ENCODE measurements at places on chromosomes 2 and 18.

DNA sequence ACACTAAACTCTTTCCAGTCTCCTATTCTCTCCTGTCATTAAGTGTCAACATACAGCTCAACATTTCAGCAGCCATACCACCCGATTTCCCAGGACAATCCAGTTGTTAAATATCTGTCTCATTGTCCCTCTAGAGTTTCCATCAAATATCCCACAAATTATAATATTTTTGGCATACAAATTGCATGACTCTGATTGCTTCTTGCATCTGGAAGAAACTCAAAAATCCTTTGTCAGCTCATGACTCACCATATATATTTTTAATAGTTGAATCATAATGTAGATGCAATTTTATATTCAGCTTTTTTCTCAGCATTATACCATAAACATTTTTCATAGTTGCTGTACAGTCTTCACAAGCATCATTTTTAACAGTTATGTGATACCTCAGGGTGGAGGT lies 7.2 kb downstream of the SLC30A3 start:
- no peaks in the 10 kb centered on the region for H3K27me3 ChIP-seq
- DNase-seq = no peak
- no peak overlapping the region for H3K4me3 ChIP-seq
- no peak overlapping the region for H3K27ac ChIP-seq
- no peaks in the 10 kb centered on the region for H3K4me1 ChIP-seq
- H3K36me3 ChIP-seq = no peaks in the 10 kb centered on the region

DNA sequence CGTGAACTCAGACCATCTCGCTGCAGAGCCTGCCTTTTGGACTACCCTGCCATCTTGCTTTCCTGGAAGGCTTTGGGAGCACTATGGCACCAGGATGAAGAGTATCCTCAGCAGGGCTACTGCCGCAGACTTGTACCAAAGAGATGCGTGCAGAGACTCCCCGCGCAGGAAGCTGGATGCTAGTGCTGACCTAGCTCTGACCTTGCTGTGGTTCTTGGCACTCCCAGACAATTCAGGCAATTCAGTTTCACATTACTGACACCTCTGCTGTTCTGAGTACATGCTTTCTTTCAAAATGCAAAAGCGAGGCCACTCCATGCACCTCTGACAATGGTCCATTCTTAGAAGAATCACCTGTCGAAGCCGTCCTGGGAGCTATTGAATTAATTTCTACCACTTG lies 251.5 kb upstream of the MEX3C start:
- no peak overlapping the region for H3K4me3 ChIP-seq
- H3K27me3 ChIP-seq = no peaks in the 10 kb centered on the region
- no peaks in the 10 kb centered on the region for H3K36me3 ChIP-seq
- H3K27ac ChIP-seq = no peak overlapping the region
- no peaks in the 10 kb centered on the region for H3K4me1 ChIP-seq
- DNase-seq = no peak

DNA sequence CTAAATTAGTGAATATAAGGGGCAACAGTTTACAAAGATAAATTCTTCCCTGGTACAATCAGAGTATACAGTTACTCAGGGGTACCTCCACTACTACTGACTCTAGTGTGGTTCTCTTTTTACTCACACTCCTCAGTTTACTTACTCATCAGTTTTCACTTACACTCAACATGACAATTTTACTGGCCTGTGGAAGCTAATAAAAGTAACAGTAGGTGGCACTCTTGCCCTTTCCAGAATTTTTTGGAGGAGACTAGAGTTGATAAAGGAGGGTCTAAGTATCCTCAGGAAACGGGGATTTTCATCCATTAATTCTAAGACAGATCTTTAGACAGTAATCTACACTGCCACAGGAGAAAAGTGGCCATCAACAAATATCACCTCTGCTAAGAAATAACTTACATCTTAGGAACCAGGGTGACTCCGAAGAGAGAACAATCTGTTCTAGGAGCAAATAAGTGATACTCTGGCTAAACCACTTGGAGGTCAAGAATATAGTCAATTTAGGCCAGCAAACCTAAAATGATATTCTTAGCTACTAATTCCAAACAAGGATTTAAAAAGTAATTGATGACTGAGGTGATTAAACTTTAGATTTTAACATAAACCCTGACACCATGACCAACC lies 61.3 kb downstream of the ATL2 start:
- no peaks in the 10 kb centered on the region for H3K27me3 ChIP-seq
- no peak overlapping the region for H3K27ac ChIP-seq
- no peaks in the 10 kb centered on the region for H3K4me1 ChIP-seq
- DNase-seq = no peak
- H3K36me3 ChIP-seq = peaks cover 74% of the 10 kb centered on the region

DNA sequence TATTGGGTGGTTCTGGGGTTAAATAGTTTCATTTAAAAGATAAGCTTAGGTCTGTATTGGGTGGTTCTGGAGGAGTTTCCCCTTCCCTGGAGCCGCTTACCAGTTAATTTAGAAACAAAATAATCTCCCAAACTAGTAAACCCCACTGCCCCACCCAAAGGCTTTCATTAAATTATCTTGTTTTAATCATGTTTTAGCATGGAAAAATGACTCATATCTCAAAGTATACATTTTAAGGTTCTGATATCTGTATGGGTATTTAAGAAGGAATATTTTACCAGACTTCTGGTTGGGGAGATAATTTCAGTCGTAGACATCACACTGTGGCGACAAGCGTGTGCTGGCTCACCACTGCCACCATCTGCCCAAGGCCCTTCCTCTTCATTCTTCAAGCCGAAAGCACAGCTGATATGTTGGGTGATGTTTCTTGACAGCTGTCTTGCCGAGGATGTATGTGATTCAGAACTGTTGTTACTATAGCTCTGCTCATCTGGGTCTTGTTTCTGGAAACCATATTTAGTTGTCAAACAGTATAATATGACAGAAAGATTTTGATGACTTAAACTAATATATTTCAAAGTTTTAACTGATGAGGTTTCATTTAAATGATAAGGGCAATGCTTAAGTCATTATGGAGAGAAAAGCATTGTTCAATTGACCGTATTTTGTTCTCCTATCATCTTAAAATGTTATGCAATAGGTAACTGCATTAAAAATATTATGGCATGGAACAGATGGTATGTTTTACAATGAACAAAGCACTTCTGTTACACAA lies 5.1 kb downstream of the FIGLA start:
- no peak overlapping the region for H3K4me3 ChIP-seq
- H3K36me3 ChIP-seq = no peaks in the 10 kb centered on the region
- peaks cover 4% of the 10 kb centered on the region for H3K27me3 ChIP-seq
- H3K27ac ChIP-seq = no peak overlapping the region
- DNase-seq = no peak
- H3K4me1 ChIP-seq = peaks cover 7% of the 10 kb centered on the region

DNA sequence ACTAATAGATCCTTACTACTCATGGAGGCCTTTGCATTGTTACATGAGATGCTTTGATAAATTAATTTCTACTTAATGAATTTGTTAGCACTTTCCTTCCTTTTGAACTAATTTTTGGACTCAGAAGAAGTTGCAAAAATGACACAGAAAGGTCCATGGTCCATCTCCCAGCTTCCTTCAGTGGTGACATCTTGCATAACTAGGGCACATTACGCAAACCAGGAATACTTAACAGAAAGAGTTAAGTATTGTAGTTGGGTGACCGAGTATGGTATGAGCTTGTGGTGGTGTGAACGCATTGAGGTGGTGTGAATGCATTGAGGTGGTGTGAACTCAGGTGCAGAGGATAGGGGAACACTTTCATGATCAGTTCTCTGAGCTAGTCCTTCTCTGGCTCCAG lies 151.1 kb upstream of the TWIST2 start:
- peaks cover 15% of the 10 kb centered on the region for H3K4me1 ChIP-seq
- no peaks in the 10 kb centered on the region for H3K36me3 ChIP-seq
- no peaks in the 10 kb centered on the region for H3K27me3 ChIP-seq
- no peak overlapping the region for H3K27ac ChIP-seq
- H3K4me3 ChIP-seq = no peak overlapping the region

- no peak overlapping the region for H3K27ac ChIP-seq
- no peaks in the 10 kb centered on the region for H3K36me3 ChIP-seq
- H3K27me3 ChIP-seq = no peaks in the 10 kb centered on the region
Measured at GRCh38 chr18:69981948-69982347, 34.3 kb upstream of the CD226 start.

GRCh38 chr18:49892148-49892924 lies 79.0 kb upstream of the ACAA2 start:
- no peak overlapping the region for H3K27ac ChIP-seq
- no peaks in the 10 kb centered on the region for H3K27me3 ChIP-seq
- H3K4me3 ChIP-seq = no peak overlapping the region
- H3K4me1 ChIP-seq = no peaks in the 10 kb centered on the region

DNA sequence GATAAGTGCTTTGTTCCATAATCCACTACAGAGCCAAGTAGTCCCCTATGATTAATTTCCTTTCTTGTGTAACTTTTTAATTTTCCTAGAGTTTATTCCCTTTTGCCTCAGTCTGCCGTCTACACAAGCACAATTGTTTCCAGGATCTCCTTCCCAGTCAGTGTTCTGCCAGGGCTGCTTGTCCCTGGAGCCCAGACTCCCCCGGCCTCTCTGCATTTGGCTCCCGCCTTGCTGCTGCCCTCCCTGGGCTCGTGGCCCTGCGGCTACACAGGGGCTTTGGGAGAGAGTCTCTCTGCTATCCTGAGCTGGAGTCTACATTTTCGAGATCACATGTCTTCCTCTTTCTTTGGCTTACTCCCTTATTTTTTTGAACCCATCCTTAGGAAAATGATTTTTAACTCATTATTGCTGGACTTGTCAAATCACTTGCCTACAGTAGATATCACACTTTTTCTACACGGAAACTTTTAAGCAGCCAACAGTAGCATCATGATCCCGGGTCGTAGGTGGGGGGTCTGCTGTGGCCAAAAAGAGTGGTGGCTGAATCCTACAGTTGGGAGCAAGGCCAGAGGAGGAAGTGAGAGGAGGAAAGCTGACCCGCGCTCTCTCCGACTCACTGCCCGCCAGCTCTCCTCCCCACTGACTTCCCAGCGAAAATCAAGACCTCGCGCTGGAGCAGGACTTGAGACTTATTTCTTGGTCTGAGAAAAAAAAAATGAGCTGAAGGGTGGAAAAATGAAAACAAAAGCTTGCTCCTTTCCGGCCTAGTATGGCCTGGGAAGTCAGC lies 9.4 kb downstream of the FBLN7 start:
- H3K4me3 ChIP-seq = no peak overlapping the region
- H3K36me3 ChIP-seq = no peaks in the 10 kb centered on the region
- no peaks in the 10 kb centered on the region for H3K27me3 ChIP-seq
- no peak for DNase-seq

GRCh38 chr2:235098269-235098668 lies 146.5 kb downstream of the SH3BP4 start:
- H3K27ac ChIP-seq = no peak overlapping the region
- DNase-seq = no peak
- no peak overlapping the region for H3K4me3 ChIP-seq

GRCh38 chr2:238499731-238500580 lies 73.2 kb downstream of the ASB1 start:
- no peaks in the 10 kb centered on the region for H3K27me3 ChIP-seq
- no peak overlapping the region for H3K27ac ChIP-seq
- no peak overlapping the region for H3K4me3 ChIP-seq
- no peak for DNase-seq
- H3K36me3 ChIP-seq = no peaks in the 10 kb centered on the region

- H3K4me1 ChIP-seq = no peaks in the 10 kb centered on the region
- no peaks in the 10 kb centered on the region for H3K27me3 ChIP-seq
- no peak for DNase-seq
Measured at GRCh38 chr2:20758997-20759396, 63.9 kb downstream of the LDAH start.

- no peak overlapping the region for H3K4me3 ChIP-seq
- H3K27ac ChIP-seq = no peak overlapping the region
- H3K27me3 ChIP-seq = no peaks in the 10 kb centered on the region
- DNase-seq = no peak
- no peaks in the 10 kb centered on the region for H3K36me3 ChIP-seq
Measured at GRCh38 chr2:40169430-40169829, 282.5 kb downstream of the SLC8A1 start.

GRCh38 chr18:79465392-79465991 lies 69.8 kb downstream of the NFATC1 start:
- no peak overlapping the region for H3K27ac ChIP-seq
- H3K4me1 ChIP-seq = peaks cover 5% of the 10 kb centered on the region
- H3K36me3 ChIP-seq = no peaks in the 10 kb centered on the region
- DNase-seq = no peak
- no peaks in the 10 kb centered on the region for H3K27me3 ChIP-seq

GRCh38 chr18:6145645-6146306 lies 250.5 kb upstream of the TMEM200C start:
- H3K4me3 ChIP-seq = no peak overlapping the region
- H3K27me3 ChIP-seq = no peaks in the 10 kb centered on the region
- no peak overlapping the region for H3K27ac ChIP-seq
- no peaks in the 10 kb centered on the region for H3K4me1 ChIP-seq
- no peaks in the 10 kb centered on the region for H3K36me3 ChIP-seq

- H3K27ac ChIP-seq = no peak overlapping the region
- DNase-seq = no peak
- no peak overlapping the region for H3K4me3 ChIP-seq
- no peaks in the 10 kb centered on the region for H3K4me1 ChIP-seq
- no peaks in the 10 kb centered on the region for H3K27me3 ChIP-seq
Measured at GRCh38 chr2:141741652-141742051, 389.2 kb downstream of the LRP1B start.

All from esophagus squamous epithelium (tissue), 5 donors.